Activated naive CD4-positive, alpha-beta T cell (primary cell): ENCODE measurements at places on chromosomes 13 and 19.
A peak's percentile ranks its signal among the peaks of the same experiment; 100 is the strongest.

GRCh38 chr19:39409208-39410016 lies 2.8 kb downstream of the ZFP36 start:
- DNase-seq = peak; percentile 45

DNA sequence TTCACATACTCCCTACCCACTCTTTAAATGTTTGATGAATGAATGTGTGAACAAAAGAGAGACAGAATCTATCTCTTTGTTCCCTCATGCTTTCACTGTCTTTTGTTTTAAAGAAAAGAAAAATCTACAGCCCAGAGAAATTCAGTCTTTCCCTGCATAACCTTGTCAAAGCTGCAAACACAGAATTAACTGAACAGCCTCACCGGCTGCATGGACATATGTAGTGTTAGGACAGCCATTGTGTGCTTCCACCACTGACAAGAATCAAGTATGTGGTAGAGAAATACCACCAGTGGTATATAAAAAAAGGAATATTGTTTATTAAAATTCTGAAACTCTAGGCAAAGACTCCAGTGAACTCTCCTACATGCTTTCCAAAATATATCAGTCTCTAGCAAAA lies 348.4 kb upstream of the NBEA start:
- no peak for DNase-seq

DNA sequence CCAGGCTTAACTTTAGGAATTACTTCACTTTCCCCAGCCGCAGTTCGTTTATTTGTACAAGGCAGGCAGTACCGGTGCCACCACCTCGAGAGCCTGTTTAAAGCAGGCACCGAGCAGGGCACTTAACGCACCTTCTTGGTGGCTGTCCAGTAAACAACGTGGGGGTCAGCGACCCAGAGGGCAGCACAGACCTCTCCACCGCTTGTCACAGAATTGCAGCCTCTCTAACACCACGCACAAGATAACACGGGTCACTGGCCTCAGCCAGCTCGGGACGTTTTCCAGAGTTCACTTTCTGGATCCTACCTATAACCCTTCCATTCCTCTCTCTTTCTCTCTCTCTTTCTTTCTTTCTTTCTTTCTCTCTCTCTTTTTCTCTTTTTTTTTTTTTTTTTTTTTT lies 16.8 kb upstream of the ELAVL1 start:
- no peak for DNase-seq

GRCh38 chr13:79936368-79937136 lies 404.4 kb downstream of the SPRY2 start:
- DNase-seq = no peak

DNA sequence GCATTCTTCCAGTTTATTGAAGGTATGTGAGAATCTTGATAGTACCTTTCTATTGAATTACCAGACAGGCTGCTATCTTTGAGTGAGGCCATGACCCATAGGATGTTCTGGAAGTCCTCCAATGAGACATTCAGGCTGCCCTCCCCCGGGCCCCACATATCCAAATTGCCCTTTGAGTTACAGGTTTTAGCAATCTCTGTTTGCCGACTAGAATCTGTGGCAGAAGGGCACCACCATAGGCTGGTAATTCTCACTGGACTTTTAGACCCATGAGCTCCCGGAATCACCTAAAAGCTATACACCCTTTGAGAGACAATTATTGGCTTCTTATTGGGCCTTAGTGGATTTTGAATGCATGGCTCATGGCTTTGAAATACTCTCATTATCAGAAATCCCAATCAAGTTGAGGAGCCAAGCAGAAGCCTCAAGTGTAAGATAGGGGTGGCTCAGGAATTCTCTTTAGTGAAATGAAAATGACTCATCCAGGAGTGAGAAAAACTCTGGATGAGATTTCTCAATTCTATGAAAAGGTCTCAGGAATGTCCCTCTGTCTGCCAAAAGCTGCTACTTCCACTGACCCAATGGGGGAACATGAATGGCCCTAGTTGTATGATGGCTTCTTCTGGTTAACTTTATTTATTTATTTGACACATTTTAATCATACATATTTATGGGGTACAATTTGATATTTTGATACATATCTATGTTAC lies 172.1 kb upstream of the CSNK1A1L start:
- no peak for DNase-seq

DNA sequence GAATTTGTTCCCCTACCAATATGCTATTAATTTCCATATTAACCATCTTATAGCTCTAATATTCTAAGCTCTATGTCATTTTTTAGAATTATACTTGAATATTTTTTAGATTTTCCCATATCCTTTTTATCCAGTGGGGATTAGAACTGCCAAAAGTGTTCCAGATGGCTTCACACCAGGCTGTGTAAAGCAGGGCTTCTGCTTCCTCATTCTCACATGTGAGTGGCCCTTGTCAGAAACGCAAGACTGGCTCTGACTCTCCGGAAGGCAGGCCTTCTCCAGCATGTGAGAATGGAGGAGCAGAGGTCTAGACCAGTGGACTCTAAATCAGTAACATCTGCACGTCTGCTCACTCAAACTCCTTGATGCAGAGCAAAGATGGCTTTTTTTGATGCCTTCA lies 650.1 kb downstream of the FGF9 start:
- DNase-seq = no peak

GRCh38 chr13:95156208-95156607 lies 145.0 kb downstream of the ABCC4 start:
- DNase-seq = no peak

GRCh38 chr19:38679839-38680238 lies 32.4 kb downstream of the ACTN4 start:
- no peak for DNase-seq

GRCh38 chr19:903266-903797 lies 9.7 kb downstream of the R3HDM4 start:
- no peak for DNase-seq

DNA sequence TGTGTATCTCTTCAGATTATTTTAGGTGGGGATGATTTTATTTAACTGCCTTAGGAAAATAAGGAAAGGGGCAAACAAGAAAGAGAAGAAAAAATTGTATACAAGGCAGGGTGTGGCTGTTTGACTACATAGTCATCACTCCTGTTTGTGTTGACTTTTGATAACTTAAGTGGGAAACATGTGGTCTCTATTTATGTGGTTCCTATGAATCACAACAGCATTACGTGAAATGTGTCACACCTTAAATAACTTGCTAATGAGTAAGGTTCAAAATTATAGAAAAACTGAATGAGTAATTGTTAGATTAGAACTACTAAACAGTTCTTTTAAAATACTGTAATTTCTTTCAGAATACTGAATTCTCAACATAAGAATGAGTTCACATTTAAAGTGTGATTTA lies 69.3 kb downstream of the LMO7 start:
- no peak for DNase-seq

- DNase-seq = no peak
Observed at GRCh38 chr13:48709213-48709612, 55.5 kb downstream of the CYSLTR2 start.

- no peak for DNase-seq
Observed at GRCh38 chr19:34215666-34216038, 38.7 kb upstream of the GARRE1 start.

DNA sequence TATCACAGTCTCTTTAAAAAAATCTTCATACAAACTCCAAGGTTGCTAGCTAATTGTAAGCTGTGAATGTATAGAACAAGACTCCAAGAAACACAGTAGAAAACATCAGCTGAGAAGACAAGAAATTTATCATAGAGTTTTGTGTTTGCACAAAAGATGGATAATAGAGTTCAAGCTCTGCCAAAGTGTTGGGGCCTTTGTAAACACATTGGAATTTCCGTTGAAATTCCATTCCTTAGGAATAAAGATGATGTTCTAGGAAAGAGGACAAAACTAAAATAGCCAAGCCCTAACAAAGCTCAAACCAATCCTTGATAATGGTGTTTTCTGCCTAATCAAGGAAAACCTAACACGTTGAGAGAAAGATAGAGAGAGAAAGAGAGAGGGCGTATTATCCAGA lies 20.6 kb downstream of the LRRC63 start:
- DNase-seq = no peak

- no peak for DNase-seq
Observed at GRCh38 chr19:20078581-20079031, 806 bp downstream of the ZNF90 start.

GRCh38 chr19:37217480-37217774 lies 587 bp upstream of the ZNF383 start:
- no peak for DNase-seq
